SK-N-SH treated with all-trans-retinoic acid at 6 μM for 48 hours (cell line): ENCODE measurements at places on chromosomes 6 and 20.

GRCh38 chr20:44075950-44076232, 111.1 kb downstream of the JPH2 start:
- no peak for ATAC-seq

DNA sequence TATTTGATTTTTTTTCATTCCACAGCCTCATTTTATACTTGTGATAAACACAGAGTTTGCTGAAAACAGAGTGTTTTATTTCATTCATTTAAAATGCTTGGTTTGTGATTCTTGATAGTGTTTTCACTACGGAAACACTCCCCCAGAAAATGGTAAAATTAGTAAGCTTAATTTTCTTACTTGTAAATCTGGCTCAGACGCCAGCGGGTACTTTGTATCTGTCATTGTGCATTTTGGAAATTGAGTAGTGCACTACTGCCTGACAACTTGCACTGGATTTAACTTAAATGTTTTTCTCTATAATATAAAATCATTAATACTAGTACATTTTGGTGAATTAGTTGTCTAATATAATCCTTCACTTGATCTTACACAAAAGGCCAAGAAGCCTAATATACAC, 37.0 kb upstream of the HINT3 start:
- no peak for ATAC-seq

DNA sequence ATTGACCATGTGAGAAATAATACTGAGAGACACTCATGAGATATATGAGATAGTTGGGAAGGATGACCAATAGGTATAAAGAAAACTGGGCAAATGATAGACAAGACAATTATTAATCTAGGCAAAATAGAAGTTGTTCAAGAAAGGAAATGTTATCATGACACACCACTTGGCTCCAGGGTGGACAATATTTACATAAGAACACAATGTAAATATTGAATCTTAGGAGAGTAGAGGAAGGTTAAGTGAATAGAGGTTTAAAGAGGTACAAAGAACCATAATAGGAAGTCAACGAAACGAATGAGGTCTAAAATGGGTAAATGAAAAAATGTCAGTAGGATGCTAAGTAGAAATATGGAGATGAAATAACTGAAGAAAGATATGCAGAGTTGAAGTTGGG, 126.5 kb downstream of the MBOAT1 start:
- no peak for ATAC-seq

DNA sequence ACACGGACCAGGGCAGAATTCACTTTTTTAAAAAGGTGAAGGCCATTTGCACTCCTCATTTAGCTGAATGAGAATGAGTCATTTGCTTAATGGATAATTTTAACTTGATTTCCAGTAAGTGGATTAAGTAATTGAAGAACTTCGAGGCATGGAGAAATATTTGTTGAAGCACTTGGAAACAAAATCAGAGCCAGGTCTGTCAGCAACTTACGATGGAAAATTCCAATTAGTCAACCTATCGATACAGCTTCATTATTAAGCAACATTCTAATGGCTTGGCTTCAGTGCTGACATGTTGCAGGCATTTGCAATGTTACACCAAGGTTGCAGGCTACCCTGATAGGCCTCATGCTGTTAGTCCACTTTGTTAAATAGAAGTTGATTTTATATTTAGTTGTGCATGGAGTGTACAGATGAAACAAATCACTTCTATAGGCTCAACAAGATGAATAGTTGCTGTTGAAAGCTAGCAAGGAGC, 423.5 kb upstream of the SLC35B3 start:
- no peak for ATAC-seq

DNA sequence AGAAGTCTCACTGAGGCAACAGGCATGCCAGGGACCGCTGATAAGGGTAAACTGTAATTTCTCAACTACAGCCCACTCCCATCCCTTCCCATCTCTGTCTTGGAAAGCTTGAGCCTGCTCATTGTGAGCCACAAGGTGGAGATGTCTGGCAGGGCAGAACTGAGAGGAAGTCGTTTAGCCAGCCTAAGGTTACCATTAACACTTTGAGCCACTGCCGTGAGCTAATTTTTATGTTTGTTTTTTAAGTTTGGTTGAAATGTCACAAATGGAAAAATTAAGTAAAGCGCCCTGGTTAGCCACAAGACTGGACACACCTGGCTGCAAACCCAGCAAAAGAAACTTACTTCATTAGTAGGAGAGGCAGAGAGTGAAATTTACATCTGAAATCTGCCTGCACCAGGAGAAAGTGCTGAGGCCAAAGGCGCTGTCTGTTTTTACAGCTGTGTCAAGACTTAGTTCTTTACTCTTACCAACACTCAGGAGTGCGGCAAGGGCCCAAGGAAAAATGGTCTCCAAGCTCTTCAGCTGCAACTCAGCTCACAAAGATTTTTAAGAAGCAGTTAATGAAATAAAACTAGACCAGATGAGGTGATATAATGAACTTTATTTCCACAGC, 50.0 kb upstream of the FAM83C start:
- ATAC-seq, result no peak

DNA sequence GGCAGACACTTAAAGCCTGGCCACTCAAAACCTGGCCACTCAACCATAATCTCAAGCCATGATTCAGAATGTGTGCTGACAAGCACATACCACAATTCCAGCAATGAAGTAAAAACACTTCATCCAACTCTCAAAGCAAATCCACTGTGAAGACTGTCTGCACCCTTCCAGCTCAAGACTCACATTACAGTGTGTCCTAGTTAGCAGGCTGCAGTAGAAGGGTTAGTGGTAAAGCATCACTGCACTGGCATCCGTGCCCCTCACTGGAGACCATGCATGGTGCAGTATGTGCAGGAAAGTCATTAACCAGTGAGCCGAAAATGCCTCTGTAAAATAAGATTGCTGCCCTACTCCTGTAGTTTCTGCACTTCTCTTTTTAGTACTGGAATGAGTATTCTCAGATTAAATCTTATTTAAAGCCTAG, 43.4 kb downstream of the SLC23A2 start:
- no peak for ATAC-seq

GRCh38 chr6:156164701-156165452, 612.3 kb upstream of the ARID1B start:
- ATAC-seq, result no peak

GRCh38 chr20:6053776-6054688, at the start of gene LRRN4:
TSS of gene LRRN4 (minus strand) at chr20:6054060. CDS start at chr20:6052799, 1,261 bp downstream.
- ATAC-seq, result peak; percentile 32

GRCh38 chr6:101398716-101399615, 5.5 kb downstream of the GRIK2 start:
- peak; percentile 26 for ATAC-seq

- no peak for ATAC-seq
These were observed 4.7 kb upstream of the ECHDC1 start for GRCh38 chr6:127348028-127348661.

GRCh38 chr6:43669922-43670622, 17.5 kb downstream of the MRPS18A start:
- ATAC-seq, result no peak

DNA sequence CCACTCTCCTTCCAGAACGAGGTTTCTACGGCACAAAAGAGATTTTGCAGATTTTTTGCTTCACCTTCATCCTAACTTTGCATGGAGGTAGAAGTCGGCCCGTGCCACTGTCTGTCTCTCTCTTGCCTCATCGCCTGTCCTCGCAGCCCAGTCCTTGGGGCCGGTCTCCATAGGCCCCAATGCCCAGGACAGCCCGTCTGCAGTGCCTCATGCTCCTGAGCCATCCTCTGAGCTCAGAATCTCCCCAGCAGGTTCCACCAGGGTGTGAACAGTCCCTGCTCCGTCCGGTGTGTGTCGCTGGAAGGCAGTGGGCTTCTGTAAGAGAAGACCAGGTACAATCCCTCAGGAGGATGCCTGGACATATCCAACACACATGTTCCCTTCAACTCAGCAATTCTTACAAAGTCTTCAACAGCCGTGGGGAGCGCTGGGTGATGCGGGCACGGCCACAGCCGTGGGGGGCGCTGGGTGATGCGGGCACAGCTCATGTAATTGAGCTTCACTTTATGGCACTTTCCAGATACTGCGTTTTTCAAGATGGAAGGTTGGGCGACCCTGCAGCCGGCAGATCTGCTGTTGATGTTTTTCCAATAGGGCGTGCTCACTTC, 231.9 kb downstream of the DLL1 start:
- ATAC-seq, result no peak

DNA sequence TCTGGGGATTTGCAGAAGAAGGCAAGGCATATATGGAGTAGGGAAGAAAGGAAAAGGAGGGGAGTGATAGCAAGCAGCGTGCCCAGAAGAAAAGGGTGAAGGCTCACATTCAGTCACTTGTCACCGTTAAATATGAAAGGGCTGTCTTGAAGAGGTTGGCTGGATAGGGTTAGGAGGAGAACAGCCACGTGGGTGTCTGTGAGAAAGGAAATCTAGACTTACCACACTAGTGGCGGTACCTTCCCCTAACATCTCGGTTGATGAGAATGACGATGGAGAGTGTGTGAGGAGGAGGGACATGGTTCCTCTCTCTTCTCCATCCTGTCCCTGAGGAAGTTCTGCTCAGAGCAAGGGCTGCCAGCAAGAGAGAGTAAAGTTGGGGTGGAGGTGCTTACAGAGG, 74.3 kb upstream of the CCN6 start:
- ATAC-seq, result no peak

DNA sequence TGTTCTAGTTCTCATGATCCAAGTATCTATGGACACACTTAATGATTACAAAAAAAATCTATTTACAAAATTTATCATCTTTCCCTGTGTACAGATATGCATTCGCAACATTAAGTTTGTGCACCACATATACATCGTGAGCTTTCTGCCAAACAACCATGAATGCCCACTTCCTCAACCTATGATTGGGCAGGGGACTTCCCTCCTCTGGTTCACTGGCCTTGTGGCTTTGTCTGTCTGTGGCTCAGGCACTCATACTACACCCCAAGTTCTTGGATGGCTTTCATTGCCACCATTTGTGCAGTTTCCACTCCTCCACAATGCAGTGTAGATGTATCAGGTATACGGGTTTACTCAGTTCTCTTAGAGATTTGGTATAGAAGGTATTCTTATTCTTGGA, 74.9 kb downstream of the HS3ST5 start:
- no peak for ATAC-seq

DNA sequence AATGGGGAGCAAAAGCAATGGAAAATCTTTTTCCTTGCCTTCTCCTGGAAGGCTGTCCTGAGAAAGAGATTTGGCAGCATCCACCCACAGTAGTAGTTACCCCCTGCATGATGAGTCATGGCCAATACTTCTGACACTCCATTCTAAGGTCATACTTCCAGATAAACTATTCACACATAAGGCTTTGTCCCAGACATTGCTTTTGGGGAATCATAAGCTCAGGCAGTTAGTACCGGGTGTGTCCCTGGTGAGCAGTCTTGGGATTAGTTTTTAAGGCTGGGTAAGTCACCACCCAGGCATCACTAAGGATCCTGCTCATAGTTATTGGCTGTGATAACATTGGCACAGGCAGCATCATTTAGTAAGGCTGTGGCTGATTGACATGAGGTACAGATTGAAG, 160.6 kb upstream of the GGTLC1 start:
- ATAC-seq, result no peak

GRCh38 chr20:17317341-17317740, 90.5 kb downstream of the PCSK2 start:
- no peak for ATAC-seq

GRCh38 chr20:3459881-3460307, 10.9 kb upstream of the ATRN start:
- ATAC-seq, result no peak

DNA sequence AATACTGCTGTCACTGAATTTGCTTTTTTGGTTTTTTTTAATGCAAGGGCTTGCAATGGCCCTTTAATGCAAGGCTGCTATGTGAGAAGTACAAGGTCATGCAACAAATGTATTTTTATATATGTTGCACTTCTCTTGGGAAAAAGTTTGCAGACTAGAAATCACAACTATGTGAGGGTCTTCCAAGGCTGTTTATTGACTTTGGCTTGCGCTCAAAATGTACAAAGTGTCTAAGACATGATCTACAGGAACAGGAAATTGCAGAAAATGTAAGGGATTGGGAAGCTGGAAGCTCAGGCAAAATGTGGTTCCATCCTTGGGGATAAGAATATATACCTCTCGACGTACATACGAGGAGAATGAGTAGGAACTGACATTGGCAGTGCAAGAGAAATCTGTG, 92.2 kb upstream of the F13A1 start:
- ATAC-seq, result no peak

DNA sequence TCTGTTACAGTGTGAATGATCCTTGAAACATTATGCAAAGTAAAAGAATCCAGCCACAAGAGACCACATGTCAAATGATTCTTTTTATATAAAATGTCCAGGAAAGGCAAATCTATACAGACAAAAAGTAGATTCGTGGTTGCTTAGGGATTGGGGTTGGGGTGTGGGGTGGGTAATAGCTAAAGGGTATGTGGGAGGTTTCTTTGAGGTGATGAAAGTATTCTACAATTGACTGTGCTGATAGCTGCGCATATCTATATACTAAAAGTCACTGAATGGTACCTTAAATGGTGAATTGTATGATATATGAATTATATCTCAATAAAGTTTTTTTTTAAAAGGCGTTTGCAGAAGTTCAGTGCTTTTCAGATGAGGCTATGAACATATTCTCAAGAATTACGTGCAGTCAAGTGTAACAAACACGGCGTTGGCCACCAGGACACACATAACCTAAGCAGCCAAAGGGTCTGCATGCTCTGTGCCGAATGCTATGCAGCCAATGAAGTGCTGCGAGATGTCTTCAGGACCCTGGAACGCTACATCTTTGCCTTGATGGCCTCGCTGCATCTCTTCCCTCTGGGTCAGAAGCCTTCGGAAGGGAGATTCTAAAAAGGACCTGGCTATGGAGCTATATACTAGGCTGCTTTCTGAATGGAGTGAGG, 96.9 kb downstream of the SCML4 start:
- ATAC-seq, result no peak

GRCh38 chr6:154984146-154984545, 11.0 kb upstream of the TIAM2 start:
- ATAC-seq, result peak; percentile 22; the same call in 1 of the 3 replicates

- peak; percentile 92 for ATAC-seq
These were observed 189.1 kb downstream of the TBX18 start for GRCh38 chr6:84575264-84575663.

DNA sequence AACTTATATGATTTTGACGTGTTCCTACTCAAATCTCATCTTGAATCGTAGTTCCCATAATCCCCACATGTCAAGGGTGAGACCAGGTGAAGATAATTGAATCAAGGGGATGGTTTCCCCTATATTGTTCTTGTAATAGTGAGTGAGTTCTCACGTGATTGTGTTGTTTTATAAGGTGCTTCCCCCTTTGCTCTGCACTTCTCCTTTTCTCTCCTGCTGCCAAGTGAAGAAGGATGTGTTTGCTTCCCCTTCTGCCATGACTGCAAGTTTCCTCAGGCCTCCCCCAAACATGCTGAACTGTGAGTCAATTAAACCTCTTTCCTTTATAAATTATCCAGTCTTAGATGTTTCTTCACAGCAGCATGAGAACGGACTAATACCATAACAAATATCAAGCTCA, 83.2 kb downstream of the MANEA start:
- ATAC-seq, result no peak
